ENCODE measurements at places on chromosomes 4 and X.

GRCh38 chrX:9997524-9997923 is 30.4 kb downstream of the CLDN34 start:
- DNase-seq: no peak

- no peak for DNase-seq
Measured at GRCh38 chr4:96598465-96598864, 758.6 kb downstream of the PDHA2 start.

DNA sequence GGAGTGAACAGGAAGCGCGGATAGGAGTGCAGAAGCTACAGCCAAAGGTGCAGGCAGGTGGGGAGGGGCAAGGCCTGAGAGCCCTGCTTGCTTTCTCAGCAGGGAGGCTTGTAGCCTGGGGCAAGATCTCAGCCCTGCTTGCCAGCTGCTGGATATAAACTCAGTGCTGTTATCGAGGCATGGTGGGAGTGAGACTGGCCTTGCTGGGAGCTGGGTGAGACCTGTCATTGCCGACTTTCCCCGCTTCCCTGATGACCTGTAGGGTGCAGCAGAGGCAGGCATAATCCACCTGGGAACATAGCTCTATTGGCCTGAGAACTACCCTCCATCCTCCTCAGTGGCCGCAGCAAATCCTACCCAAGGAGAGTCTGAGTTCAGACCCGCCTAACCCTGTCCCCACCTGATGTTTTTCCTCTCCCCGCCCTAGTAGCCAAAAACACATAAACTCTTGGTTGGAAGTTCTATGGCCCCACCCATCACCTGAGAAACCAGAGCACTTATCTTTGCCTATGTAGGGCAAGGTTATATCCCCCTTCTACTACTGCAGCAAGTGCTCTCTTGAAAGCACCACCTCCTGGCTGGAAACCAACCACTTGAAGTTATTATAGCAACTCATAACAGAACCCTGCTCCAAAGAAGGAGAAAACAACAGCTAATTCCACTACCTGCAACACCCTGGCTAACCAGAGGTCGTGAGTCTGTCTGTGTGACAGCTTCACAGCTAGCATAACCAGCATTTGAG is 80.7 kb downstream of the FHIP1A start:
- DNase-seq: no peak

DNA sequence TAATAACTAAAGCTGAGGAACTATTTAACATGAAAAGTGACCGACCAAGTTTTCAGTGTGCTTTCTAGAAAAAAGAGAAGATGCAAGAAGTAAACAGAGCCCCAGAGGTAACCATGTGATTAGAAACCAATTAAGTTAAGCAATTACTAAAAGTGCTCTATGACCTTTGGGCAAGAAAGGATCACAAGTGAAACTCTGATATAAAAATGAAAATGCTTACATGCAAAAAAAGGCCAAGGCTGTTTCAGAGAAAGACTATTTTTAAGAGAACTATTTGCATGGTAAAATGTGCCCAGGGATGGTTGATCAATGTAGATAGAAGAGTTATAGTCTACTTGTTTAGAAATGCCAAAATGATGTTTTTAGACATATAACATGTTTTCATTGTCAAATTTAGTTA is 22.0 kb downstream of the KLHL15 start:
- no peak for DNase-seq

- DNase-seq: no peak
Measured at GRCh38 chr4:30094887-30095286, 625.3 kb upstream of the PCDH7 start.

DNA sequence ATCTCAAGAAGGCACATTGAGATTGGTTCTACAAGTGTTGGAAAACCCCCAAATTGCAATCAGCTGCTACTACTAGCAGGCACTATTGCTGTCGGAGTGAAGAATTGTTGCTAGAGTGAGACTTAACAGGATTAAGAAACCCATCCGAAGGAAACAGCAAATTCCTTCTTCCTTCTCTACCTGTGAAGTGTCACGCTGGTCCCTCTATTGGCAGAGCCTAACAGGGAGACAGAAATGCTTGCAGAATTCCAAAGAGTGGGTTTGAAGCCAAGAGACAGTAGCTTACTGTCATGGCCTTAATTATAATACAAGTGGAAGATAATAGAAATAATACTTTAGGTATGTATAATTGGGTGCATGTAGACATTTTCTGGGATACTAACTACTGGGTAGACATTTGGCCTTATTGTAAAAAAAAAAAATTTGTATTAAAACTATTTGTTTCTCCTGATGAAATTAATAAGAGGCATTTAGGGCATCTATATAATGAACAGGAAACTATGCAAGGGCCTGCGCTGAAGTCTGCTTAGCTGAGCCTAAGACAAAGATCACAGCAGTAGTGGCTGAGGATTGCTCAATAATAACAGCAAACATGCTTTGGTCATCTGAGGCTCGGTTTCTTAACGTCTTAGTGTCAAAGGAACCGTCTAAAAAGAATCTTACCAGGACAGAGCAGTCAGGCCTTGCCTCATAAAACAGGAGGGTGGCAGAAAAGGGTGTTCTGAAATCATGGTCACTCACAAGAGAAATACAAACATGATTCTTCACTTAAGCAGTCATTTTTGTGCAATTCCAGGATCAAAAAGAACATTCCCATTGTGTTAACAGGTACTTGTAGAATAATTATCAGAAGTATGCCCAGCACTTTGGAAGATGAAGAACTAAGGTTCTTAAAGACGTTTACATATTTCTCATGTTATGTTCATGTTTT is 40.8 kb downstream of the FAM241A start:
- no peak for DNase-seq

DNA sequence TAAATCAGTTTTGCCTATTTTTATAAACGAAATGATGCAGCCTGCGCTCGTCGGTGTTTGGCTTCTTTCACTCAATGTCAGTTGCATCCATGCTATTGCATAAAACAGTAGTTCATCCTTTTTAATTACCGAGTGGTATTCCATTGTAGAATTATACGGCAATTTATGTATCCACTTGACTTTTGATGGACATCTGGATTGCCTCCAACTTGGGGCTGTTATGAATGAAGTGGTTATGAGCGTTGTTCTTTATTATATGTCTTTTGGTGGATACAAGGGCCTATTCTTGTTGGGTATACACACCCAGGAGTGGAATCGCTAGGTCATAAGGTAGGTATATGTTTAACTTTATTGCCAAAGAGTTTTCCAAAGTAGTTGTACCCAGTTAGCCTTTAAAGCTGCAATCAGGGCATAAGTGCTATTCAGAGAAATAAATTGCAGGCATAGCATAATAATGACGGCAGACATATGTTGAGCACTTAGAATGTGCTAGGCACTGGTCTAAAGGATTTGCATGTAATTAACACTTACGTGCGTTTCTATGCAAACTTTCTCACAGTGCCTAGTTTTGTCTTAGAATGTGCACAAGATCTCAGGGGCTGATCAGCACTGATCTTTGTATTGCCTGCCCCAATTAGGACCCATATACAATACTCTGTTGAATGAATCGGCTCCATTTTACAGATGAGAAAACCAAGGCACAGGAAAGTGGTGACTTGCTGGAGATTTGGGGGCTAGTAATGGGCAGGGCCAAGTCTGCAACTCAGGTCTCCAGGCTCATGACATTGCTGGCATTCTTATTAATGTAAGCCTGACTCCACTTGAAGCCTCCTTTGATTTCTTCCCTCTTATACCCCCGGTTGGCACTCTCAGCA is 407.0 kb downstream of the BCOR start:
- DNase-seq: no peak

GRCh38 chr4:147094238-147094637 is 148.6 kb upstream of the TTC29 start:
- DNase-seq: no peak

GRCh38 chr4:161850631-161851030 is 313.2 kb downstream of the FSTL5 start:
- no peak for DNase-seq

DNA sequence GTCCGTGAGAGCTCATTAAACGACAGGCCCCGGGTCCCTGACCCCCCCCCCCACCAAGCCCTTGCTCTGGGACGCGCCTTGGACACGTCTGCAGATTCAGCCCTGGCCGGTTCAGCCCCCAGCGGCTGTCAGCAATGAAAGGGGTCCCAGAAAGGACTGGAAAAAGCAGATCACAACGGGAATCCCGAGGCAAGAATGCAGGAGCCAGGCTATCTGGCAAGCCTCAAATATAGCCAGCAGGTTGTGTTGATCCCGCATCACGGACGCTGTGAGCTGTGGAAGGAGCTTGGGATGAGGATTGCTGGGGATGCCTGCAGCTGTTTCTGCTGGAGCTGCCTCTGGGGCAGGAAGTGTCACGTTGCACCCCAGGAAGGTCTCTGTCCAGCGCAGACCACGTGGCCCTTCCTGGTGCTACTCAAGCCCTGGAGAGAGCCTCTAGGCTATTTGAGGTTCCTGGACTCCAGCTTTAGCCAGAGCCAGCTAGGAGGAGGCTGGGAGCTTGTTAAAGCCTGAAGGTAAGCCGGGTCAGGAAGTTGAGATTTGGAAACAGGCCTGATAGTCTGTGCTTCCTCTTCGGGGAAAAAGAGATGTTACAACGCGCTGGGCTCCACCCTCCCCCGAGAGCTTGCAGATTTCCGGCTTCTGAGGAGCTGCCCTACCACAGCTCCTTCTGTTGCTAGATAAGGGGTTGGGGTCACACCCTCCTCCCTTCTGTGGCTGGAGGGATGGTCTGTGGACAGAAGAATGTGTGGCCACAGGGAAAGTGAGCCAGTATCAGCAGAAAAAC is 19.3 kb upstream of the CSF2RA start:
- no peak for DNase-seq

DNA sequence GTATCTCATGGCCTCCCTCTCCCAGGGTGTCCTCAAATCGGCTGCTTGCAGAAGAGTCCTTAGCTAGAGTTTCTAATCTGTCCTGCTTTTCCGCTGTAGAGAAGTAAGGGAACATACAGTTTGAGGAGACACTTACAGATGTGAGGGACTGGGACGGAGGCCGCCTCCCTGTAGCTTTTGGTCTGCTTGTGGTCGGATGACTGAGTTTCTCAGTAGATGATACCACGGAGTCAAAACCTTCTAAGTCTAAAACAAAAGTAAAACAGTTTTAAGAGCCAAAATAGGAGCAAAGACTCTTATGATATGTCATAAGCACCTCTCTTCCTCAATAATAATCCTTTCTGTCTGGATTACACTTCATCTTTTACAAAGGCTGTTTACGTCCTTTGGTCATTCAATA is 34.5 kb upstream of the MAP3K15 start:
- no peak for DNase-seq

DNA sequence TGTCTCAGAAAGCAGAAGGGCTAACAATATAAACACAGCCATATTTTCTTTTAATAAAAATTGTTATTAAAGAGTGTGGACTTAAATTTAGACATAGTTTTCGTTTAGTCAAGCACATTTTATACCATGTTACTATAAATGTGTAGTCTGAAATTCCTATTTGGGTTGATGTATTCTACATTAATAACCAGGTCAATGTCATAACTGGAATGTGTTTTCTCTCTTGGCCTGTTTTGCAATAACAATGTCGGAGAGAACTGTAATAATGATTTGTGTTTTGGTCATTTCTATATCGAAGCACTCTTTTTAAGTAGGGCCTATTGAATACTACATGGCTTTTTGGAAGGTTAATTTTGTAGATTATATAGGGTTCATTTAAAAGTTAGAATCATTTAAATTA is 5.5 kb downstream of the USO1 start:
- DNase-seq: no peak

GRCh38 chr4:74823194-74823593 is 28.9 kb upstream of the BTC start:
- DNase-seq: no peak

DNA sequence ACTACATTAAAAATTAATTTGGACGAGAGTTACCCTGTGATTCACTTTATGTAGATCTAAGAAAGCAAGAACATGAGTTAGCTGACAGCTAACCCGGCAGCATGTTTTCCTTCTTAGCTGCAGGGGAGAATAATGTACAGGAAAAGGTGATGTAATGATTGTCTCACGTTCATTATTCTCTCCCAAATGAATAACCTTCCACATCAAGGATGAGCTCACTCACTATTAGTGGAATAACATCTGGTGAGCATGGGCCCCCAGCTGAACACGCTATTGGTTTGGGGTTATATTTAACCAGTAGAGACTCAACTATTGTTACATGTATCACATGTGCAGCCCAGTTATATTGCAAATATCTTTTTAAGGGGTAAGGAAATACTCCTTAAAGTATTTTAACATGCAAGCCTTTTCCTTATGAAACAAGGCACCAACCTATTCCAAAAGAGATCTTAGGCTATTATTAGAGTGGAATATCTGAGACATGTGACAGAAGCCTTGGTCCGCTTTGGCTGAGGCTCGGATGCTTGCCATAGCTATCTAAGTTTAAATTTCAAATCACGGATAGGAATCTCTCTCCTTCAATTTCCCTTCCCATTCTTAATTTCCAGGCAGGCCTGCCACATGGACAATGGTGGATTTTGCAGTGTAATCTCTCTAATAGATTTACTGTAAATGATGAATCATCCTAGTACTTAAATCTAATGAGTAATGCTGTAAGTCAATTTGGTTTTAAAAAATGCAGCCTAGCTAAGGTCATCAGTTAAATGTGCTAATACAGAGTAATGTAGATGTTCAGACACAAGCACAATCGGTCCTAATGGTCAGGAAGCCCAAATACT is 99.0 kb upstream of the OTUD4 start:
- DNase-seq: no peak

GRCh38 chr4:159150821-159151390 is 48.0 kb downstream of the RAPGEF2 start:
- no peak for DNase-seq

GRCh38 chrX:141405853-141406492 is 163.7 kb upstream of the SPANXC start:
- DNase-seq: no peak

DNA sequence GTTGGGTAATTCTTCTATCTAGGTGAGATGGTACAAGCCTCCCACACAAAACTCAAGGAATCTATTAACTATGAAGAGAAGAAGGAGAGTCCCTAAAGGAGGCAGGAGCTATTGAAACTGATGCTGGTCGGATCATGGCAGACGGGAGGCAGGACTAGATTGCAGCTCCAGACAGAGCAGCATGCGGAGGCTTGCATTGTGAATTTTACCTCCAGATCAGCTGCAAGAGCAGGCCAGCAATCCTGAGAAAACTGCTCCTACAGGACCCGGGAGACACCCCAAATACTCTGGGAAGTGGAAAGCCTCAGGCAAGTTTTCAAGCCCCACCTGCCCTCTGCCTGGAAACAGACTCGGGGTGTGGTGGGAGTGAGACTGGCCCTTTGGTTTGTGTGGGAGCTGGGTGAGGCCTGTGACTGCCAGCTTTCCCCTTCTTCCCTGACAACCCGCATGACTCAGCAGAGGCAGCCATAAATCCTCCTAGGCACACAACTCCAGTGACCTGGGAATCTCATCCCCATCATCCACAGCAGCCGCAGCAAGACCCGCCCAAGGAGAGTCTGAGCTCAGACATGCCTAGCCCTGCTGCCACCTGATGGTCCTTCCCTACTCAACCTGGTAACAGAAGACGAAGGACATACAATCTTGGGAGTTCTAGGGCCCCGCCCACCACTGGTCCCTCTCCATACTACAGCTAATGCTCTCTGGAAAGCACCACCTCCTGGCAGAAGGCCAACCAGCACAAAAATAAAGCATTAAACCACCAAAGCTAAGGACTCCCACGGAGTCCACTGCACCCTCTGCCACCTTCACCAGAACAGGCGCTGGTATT is 30.9 kb downstream of the GATB start:
- no peak for DNase-seq
